Activated CD4-positive, alpha-beta T cell treated with anti-CD3 and anti-CD28 coated beads, Interleukin-2, Interleukin-6, amounts not matched to agents 100 ng/mL and 50 ng/mL, durations not matched to agents 16 hours and 8 hours (primary cell): ENCODE measurements at places on chromosomes 11 and 22.

GRCh38 chr11:63099555-63099954 is 44.5 kb downstream of the SLC22A24 start:
- DNase-seq = no peak

GRCh38 chr11:112759418-112759817 is 201.8 kb upstream of the NCAM1 start:
- DNase-seq = no peak

GRCh38 chr22:16854631-16855030 is 29.4 kb upstream of the XKR3 start:
- no peak for DNase-seq

DNA sequence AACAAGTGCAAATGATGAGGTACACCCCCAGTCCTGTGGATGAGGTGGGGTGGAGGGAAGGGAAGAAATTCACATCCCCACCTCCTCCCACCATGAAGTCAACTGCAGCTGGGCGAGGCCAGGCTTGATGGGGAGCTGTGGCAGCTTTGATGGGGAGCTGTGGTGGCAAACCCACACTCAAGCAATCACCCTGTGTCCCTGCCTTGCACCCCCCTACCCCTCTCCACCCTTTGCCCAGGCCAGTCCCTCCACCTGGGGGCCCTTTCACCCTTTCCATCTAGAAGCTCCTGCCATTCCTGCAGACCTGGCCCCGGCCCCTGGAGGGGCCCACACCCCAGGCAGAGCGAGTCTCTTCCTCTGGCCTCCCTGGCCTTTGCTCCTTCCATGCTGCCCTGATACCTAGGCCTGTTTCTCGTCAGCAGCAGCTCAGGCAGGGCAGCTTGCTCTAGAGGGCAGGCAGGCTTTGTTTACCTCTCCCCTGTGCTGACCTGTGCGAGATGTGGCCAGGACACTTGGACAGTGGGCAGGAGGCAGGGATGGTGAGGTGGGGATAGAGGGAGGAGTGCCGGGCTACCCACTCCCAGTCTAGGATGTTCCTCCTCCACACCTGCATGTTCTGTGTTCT is 4.5 kb upstream of the FGF3 start:
- no peak for DNase-seq

DNA sequence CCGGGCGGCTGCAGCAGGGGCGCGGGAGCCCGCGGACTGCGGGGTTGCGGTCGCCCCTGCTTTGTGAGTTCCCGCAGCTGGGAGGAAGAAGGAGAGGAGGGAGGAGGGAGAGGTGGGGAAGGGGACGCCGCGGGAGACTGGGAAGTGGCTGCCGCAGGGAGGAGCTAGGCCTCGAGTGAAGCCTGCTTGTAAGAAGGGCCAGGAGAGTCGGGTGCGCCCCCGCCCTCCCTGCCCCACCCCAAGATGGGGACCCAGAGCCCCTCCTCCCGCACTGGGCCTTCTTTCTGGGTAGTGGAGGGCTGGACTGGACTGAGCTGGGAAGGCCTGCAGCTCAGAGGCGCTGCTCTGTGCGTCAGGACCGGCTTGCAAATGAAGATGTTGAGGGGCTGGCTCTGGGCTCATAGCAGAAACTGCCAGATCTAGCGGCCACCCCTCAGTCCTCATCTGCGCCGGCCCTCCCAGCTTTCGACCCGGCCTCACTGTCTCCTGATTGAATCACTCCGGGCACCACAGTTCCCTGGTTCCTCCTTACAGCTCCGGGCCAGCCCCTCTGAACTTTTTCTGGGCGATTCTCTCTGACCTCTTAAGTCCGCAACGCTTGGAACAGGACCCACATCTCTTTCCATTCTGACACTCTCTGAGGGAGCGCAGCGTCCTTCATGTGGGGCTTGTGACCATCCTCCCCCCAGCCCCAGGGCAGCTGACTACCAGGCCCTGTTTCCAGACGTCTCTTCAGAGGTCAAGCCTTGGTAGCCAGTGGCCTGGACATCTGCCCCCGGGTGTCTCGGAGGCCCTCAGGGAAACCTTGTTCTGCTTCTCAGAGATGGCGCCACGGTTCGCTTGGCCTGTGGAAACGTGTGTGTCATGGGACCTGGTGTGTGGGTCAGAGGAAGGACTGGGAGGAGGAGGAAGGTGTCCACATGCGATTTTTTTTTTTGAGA is 21.9 kb downstream of the SERPINH1 start:
- DNase-seq = no peak

- no peak for DNase-seq
These were observed 194.8 kb downstream of the MIAT start for GRCh38 chr22:26852176-26852575.

GRCh38 chr11:123698546-123699127 is 42.8 kb downstream of the ZNF202 start:
- DNase-seq = no peak

DNA sequence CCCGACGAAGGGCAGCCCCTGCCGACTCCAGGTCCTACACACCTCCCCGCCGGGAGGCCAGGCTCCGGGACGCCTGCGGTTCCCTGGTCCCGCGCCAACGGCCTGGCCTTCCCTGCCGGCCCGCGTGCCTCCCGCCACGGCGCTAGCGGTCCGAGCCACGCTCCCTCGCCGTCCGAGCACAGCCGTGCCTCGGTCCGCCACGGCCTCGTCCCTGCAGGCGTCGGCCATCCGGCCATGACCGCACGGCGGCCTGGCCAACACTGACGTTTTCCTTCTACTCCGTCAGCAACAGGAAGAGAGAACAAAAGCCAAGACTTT is 532 bp downstream of the EIF4G2 start:
- DNase-seq = no peak

GRCh38 chr11:73866095-73866579 is 10.5 kb downstream of the COA4 start:
- no peak for DNase-seq

- DNase-seq = peak; percentile 92
These were observed 20.6 kb downstream of the APOBEC3H start for GRCh38 chr22:39117585-39118191.

GRCh38 chr22:37356922-37357321 is 70.4 kb downstream of the ELFN2 start:
- no peak for DNase-seq

- DNase-seq = no peak
These were observed 43.2 kb upstream of the BLID start for GRCh38 chr11:122159173-122159721.

GRCh38 chr11:19766810-19767209 is 54.2 kb downstream of the NAV2 start:
- no peak for DNase-seq

DNA sequence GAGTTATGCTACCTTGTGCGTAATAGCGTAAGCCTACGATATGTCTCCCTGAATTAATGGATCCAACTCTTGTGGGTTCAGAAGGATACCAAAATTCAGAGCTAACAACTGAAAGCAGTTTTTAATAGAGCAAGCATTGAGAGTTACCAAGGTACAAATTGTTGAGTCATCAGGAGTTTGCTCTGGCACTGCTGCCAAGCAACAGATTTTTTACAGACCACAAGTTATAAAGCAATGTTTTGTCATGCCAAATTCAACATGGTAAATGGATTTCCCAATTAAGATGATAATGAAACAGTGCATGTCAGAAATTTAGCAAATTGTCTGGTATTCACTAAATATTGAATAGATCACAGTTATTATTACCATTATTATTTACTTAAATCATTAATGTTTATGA is 295.6 kb downstream of the NELL1 start:
- DNase-seq = no peak

GRCh38 chr11:43992183-43992582 is 49.7 kb downstream of the C11orf96 start:
- no peak for DNase-seq
